Heart right ventricle (tissue), 16 donors: ENCODE measurements at places on chromosomes 5 and 9. TPM values are rescaled to one million over a fixed set of nuclear protein-coding genes. Genes with fewer than 3 reads are reported as not detected.

Gene ZBTB34
- 4.8 TPM for total RNA-seq

Gene SPINK6
- not detected for total RNA-seq

Gene GABRA1
- not detected for total RNA-seq

Gene SLC25A46
- total RNA-seq: 59.4 TPM

Gene QRFP
- not detected for total RNA-seq

Gene HTR1A
- total RNA-seq: not detected

Gene IL13
- not detected for total RNA-seq

Gene CD72
- total RNA-seq: 0.51 TPM

Gene DMRT3
- total RNA-seq: not detected

Gene DIPK1B
- 22.3 TPM for total RNA-seq

- H3K27me3 ChIP-seq: no peaks in the 10 kb centered on the region
- no peaks in the 10 kb centered on the region for H3K36me3 ChIP-seq
- no peak overlapping the region for H3K4me3 ChIP-seq
- DNase-seq: no peak
These were observed 2.0 kb upstream of the DOLPP1 start for GRCh38 chr9:129078691-129079503.

- H3K27me3 ChIP-seq: no peaks in the 10 kb centered on the region
- peak overlapping the region; percentile 45 for H3K4me3 ChIP-seq
- peaks cover 24% of the 10 kb centered on the region for H3K36me3 ChIP-seq
- peak overlapping the region; percentile 94 for H3K27ac ChIP-seq
- peaks cover 35% of the 10 kb centered on the region for H3K4me1 ChIP-seq
- DNase-seq: no peak
These were observed 472 bp downstream of the FBXO4 start for GRCh38 chr5:41925555-41925951.

GRCh38 chr5:59238126-59238902, 655.2 kb downstream of the PDE4D start:
- H3K4me3 ChIP-seq: no peak overlapping the region

DNA sequence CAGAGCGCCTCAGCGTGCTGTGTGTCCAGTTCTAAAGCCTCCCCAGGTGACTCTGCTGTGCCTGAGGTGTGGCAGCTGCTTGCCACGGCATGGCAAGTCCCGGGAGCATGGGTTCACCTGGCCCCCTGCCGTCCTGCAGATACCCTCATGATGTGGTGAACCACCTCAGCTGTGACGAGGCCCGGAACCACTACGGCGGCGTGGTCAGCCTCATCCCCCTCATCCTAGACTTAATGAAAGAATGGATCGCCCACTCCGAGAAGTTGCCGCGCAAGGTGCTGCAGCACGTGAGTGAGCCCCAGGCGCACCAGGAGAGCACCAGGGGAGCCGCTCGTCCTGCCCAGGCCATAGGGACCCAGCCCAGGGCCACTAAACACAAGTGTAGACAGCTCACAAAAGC, 9.5 kb downstream of the SPACA9 start:
- no peaks in the 10 kb centered on the region for H3K36me3 ChIP-seq
- no peak for DNase-seq
- H3K27ac ChIP-seq: no peak overlapping the region
- H3K4me1 ChIP-seq: no peaks in the 10 kb centered on the region
- no peaks in the 10 kb centered on the region for H3K27me3 ChIP-seq

GRCh38 chr9:81423589-81424326, 265.6 kb downstream of the TLE1 start:
- H3K4me3 ChIP-seq: no peak overlapping the region
- no peak for DNase-seq
- no peaks in the 10 kb centered on the region for H3K4me1 ChIP-seq
- no peaks in the 10 kb centered on the region for H3K27me3 ChIP-seq

DNA sequence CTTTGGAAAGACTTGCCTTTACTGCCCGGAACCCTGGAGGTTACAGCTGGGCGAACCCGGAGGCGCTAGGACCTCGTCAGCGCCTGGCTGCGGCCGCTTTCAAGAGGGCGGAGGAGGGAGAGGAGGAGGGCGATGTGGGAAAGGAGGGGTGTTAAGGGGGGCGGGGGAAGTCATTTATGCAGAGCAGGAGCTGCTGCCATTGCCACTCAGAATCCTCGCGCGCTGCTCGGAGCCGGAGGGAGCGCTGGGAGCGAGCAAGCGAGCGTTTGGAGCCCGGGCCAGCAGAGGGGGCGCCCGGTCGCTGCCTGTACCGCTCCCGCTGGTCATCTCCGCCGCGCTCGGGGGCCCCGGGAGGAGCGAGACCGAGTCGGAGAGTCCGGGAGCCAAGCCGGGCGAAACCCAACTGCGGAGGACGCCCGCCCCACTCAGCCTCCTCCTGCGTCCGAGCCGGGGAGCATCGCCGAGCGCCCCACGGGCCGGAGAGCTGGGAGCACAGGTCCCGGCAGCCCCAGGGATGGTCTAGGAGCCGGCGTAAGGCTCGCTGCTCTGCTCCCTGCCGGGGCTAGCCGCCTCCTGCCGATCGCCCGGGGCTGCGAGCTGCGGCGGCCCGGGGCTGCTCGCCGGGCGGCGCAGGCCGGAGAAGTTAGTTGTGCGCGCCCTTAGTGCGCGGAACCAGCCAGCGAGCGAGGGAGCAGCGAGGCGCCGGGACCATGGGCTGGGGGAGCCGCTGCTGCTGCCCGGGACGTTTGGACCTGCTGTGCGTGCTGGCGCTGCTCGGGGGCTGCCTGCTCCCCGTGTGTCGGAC, at the start of gene PCSK5:
TSS of gene PCSK5 (plus strand) at position 202 of the 805 bp plus-strand sequence. CDS start at position 711, 509 bp downstream.
- peak within 1 kb of the TSS; percentile 90 for H3K27ac ChIP-seq
- peak within 1 kb of the TSS; percentile 68 for H3K4me3 ChIP-seq
- H3K4me1 ChIP-seq: peaks cover 29% of the 10 kb centered on the region

GRCh38 chr5:163506726-163507125, 1.3 kb downstream of the MAT2B start:
- DNase-seq: no peak
- peaks cover 72% of the 10 kb centered on the region for H3K4me1 ChIP-seq

GRCh38 chr5:32683125-32683524, 28.0 kb upstream of the NPR3 start:
- H3K4me3 ChIP-seq: no peak overlapping the region
- DNase-seq: no peak
- no peaks in the 10 kb centered on the region for H3K36me3 ChIP-seq
- peaks cover 11% of the 10 kb centered on the region for H3K4me1 ChIP-seq

- no peaks in the 10 kb centered on the region for H3K36me3 ChIP-seq
- no peaks in the 10 kb centered on the region for H3K27me3 ChIP-seq
- H3K4me3 ChIP-seq: no peak overlapping the region
- DNase-seq: no peak
- no peaks in the 10 kb centered on the region for H3K4me1 ChIP-seq
These were observed 29.1 kb downstream of the MTX3 start for GRCh38 chr5:79961716-79962574.

DNA sequence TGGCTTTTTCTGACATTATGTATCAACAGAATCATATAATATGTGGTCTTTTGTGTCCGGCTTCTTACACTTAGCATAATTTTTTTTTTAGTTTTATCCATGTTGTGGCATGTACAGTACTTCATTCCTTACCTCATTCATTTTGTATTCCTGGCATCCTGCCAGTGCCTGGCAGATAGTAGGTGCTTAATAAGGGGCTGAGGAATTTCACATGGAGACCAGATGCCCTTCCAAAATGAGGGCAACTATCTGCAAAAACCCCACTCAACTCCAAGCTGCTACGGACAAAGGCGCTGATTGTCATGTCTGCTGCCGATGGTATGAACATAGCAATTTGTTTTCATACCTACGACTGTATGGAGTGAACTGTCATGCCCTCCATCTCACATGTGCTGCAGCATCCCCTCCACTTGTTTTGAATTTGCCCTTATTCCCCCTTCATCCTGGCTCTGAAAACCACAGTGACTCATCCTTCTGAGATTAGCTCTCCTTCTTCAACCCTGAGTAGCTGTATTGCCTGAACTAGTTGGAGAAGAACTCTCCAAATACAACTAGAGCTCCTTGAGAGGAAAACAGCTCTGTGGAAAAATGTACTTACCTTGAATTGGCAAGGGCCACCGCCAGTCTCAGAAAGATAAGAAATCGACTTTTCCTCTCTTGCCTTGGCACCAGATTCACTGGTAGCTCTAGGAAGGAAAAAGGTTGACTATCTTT, 41.3 kb upstream of the FOXE1 start:
- no peak for DNase-seq
- H3K4me3 ChIP-seq: no peak overlapping the region
- H3K27ac ChIP-seq: no peak overlapping the region
- H3K4me1 ChIP-seq: peaks cover 6% of the 10 kb centered on the region
- H3K36me3 ChIP-seq: no peaks in the 10 kb centered on the region
- H3K27me3 ChIP-seq: no peaks in the 10 kb centered on the region

DNA sequence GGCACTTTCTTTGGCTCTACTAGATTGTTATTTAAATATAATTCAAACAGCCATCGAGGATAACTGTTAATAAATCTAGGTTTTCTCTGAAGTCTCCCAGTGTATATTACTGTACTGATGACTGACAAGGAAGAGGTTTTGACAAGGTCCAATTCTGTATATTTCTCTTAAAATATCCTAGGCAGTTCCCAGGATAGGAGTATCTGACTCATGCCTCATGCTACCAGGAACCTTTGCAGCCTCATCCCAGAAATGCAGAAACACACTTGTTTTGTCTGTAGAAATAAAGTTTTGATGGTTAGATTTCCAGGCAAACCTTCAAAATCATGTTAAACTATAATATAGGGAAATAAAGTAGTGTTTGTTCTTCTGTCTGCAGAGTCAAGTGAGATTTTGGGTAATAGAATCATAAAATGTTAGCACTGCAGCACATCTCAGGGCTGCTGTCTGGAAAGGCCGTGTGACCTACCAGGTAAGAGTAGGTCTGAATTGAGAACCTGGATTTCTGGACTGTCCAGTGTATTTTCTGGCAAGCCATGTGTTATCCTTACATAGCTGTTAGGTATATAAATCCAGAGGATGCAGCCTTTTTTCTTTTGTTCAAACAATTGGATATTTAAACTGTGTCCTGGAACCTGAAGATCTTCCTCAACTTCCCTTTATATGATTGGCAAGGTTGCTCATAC, 8.3 kb downstream of the UBE2D2 start:
- peaks cover 38% of the 10 kb centered on the region for H3K4me1 ChIP-seq
- H3K36me3 ChIP-seq: peaks cover 13% of the 10 kb centered on the region

DNA sequence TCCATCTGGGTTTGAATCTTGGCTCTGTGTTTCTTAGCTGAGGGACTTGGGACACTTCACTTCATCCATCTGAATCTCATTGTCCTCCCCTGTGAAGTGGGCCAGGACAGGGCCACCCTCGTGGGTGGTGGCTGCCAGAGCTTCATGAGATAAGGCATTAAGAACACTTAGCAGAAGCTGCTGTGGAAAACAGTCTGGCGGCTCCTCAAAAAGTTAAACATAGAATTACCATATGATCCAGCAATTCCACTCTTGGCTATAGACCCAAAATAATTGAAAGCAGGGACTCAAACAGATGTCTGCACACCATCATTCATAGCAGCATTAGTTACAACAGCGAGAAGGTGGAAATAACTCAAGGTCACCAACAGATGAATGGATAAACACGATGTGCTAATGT, 42.4 kb upstream of the GGTA1 start:
- H3K27ac ChIP-seq: no peak overlapping the region
- H3K36me3 ChIP-seq: no peaks in the 10 kb centered on the region
- H3K4me3 ChIP-seq: no peak overlapping the region
- no peak for DNase-seq
- no peaks in the 10 kb centered on the region for H3K27me3 ChIP-seq

DNA sequence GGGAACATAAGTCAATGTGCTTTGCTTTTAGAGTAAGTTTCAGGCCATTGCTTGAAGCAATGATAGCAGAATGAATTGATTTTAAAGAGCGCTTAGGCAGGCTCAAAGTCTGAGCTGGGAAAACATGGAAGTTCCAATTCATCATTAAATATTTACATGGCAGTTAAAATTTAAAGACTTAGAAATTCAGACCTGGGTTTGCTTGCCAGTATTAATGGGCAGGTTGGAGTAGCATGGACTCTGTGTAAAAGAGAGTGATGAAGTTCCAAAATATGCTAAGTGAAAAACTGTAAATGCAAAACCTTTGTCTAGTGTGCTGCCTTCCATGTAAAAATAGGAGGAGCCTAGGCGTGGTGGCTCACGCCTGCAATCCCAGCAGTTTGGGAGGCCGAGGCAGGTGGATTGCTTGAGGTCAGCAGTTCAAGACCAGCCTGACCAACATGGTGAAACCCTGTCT, 48.3 kb upstream of the PIK3R1 start:
- no peak for DNase-seq
- no peaks in the 10 kb centered on the region for H3K36me3 ChIP-seq
- H3K27ac ChIP-seq: no peak overlapping the region
- no peak overlapping the region for H3K4me3 ChIP-seq

DNA sequence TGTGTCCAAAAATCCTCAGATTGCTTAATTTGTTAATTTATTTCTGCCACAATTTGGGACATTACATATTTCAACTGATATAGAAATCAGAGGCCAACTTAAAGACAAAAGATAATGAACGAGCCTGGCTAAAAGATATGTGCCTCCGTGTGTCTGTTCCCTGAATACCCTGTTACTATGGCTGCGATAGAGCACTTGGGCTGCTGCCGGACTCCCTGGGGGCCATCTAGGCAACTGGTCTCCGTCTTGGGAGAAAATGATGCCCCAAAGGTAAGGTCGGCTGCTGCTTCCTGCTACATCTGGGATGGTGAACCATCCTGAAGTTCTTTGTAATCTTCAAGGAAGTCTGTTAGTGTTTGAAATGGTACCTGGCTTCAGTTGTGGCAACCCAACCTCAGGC, 72.0 kb downstream of the RCL1 start:
- H3K4me3 ChIP-seq: no peak overlapping the region
- H3K27ac ChIP-seq: no peak overlapping the region
- peaks cover 6% of the 10 kb centered on the region for H3K36me3 ChIP-seq
- DNase-seq: no peak
- H3K27me3 ChIP-seq: no peaks in the 10 kb centered on the region
